ENCODE measurements at places on chromosomes 11 and 22.

DNA sequence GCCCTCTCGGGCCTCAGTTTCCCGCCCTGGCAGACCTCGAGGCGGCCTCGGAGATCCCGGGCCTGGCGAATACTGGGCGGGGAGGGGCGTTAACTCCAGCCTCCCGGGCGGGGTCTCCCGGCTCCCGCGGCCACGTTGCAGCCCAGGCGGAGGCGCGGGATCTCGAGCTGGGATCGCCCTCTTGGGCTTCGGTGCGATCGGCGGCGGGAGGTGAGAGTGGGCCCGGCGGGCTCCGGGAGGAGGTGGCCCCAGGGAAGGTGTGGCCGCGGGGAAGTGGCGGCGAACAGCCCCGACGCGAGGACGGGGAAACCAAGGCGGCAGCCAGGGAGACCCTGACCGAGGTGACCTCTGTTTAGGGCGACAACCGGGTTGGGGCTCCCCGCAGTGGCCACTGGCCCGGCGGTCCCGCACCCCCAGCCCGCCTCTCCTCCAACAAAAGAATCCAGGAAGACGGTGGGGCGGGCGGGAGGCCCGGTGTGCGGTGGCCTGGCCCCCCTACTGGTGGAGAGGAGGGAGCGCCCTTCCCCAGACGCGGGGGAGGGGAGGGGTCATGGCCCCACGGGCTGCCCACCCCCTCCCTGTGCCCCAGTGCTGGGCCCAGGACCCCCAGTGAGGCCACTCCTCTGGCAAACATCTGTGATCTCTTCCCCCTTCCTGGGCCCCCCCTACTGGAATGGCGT is at the start of gene PHETA2:
Gene PHETA2 (plus strand): TSS at position 117 of the 680 bp plus-strand sequence. CDS start 3,046 bp downstream, outside the sequence.
- peak; percentile 62 for DNase-seq

DNA sequence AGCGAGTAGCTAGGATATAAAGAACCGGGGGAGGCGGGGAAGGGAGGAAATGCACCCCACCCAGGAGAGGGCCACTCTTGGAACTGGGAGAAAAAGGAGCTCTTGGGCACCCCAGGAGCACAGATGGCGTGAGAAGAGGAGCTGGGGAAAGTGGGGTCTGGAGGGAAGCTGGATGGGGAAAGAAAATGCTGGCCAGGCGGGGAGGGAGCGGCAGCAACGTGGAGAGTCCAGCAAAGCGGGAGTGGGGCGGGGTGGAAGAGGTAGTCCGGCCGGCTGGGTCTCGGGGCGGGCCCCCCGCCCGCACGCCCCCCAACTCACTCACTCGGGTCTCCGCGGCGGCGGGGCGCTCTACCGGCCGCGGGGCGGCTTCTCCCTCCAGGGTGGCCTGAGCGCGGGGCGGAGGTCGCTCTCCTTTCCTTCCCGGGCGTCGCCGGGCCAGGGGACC is 522 bp downstream of the TOB2 start:
- DNase-seq = no peak

- DNase-seq = no peak
These were observed 6.3 kb upstream of the ISX start for GRCh38 chr22:35059632-35060031.

DNA sequence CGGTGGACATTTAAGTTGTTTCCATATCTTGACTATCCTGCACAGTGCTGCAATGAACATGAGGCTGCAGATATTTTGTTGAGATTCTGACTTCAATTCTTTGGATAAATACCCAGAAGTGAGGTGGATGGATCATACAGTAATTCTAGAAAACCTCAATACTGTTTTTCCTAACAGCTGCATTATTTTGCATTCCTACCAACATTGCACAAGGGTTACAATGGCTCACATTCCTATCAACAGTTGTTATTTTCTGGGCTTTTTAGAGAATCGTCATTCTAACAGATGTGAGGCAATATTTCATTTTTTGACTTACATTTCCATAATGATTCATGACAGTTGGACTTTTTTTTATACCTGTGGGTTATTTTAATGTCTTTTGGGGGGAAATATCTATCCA is 716.9 kb upstream of the ANO3 start:
- DNase-seq = no peak

DNA sequence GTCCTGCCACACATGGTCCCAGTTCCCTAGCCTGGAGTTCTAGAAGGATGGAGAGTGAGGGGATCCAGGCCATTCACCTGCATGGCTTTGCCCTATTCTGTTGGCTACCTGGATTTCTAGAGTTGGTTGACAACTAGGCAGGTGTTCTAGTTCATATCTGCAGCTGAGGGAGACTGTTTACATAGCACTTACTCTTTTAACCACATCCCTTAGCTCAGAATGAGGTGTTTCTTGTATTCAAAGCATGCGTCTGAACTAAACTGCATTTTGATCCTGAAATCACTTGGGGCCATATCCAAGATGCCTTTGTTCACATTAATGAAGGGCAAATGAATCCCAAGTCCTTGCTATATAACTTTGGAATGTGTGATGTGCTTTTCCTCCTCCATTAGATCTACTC is 60.9 kb downstream of the SYT13 start:
- DNase-seq = no peak

DNA sequence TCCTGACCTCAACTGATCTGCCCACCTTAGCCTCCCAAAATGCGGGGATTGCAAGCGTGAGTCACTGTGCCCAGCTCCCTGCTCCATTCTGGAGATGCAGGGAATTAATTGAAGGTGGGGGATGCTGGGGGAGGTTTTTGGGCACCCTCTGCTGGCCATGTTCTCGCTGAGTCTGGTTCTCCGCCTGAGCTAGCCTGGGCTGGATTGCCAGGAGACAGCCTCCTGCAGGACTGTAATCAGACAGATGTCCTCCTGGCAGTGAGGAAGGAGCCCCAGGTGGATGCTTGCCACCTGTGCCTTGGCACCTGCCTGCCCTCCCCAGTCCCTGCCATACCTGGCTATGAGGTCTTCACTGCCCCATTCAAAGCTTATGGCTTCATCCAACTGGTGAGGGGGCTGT is 5.4 kb downstream of the MTFP1 start:
- no peak for DNase-seq

- DNase-seq = peak; percentile 67
These were observed 79.9 kb upstream of the RAB1B start for GRCh38 chr11:66188580-66188979.

DNA sequence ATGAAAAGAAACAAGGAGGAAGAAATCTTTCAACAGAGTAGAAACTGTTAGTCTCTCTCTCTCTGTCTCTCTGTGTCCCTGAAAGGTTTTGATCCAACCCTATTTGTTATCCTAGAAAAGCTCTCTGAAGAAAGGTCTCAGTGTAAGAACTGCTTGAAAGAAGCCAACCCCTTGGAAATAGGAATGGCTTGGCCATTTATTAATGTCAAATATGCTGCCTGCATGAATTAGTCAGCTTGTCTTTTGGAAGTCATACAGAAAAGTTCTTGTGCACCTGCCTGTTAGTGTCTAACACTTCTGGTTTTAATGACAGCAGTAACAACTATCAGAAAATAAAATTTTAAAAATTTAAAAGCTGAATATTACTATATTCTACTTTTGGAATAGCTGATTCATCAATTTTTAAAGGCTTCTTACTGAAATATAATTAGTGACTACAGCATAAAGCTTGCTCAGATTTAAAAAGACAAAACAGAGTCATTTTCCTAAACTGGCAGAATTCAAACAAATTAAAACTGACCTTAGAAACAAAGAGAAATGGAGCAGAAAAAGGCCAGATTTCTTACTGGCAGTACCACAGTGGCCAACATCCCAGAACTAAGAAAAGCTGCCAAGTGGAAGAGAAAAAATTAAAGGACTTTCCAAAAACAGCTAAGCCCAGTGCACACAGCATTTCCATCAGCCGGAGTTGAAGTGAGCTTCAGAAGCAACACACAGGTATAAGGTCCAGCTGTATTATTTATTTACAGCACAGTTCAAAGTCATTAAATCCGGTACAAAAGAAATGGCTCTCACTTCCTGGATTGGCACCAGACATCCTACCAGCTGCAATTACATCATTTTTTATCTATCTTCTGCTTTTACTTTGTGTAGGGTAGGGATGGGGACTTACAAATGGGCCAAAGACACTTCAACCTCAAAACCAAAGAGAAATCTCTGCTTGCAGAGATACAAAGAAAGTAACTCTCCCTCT is 76.3 kb downstream of the PRCP start:
- no peak for DNase-seq

- DNase-seq = no peak
These were observed 17.6 kb upstream of the LMO1 start for GRCh38 chr11:8281266-8281665.

- DNase-seq = no peak
These were observed 13.3 kb upstream of the NRIP3 start for GRCh38 chr11:9016916-9017642.

DNA sequence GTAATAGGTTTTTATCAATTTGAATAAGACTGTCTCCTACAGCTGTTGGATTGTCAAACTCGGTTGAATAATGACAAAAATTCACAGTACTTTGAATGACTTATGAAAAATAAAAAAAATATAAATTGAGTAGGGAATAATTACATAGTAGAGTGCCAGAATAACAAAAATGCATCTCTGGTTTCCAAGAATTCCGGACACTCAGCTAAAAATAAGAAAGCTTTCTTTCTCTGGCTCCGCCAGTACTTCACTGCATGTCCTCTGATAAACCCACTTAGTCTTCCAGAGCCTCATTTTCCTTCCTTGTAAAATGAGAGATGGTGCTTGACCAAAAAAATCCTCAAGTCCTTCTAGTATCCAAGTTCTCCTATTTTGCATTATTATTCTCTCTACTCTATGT is 374.6 kb upstream of the LUZP2 start:
- DNase-seq = no peak

DNA sequence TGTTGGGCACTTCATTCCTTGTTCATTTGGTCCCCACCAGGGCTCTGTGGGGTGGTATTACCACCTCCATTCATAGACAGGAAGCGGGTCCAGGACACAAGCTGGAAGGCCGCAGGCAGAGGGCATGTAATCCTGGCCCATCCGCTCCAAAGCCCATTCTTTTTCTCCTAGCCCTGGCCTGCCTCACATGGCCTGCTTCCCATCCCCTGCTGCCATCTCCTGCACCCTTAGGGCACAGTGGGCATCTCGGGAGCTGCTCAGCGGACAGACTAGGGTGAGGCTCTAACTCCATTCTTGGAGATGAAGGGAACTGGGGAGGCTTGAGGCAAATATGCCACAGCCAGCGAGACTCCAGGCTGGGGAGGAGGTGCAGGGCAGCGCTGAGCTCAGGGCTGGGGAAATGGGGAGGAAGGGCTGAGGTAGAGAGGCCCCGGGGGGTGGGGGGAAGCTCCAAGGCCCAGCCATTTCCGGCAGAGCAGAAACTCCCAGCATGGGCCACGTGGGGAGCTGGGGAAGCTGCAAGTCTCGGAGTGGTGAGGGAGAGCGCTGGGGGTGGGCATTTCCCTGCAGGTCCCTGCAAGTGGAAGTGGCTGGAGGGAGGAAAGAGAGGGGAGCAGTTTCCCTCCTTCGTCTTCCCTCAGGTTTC is 14.3 kb upstream of the BCL9L start:
- peak; percentile 70 for DNase-seq

DNA sequence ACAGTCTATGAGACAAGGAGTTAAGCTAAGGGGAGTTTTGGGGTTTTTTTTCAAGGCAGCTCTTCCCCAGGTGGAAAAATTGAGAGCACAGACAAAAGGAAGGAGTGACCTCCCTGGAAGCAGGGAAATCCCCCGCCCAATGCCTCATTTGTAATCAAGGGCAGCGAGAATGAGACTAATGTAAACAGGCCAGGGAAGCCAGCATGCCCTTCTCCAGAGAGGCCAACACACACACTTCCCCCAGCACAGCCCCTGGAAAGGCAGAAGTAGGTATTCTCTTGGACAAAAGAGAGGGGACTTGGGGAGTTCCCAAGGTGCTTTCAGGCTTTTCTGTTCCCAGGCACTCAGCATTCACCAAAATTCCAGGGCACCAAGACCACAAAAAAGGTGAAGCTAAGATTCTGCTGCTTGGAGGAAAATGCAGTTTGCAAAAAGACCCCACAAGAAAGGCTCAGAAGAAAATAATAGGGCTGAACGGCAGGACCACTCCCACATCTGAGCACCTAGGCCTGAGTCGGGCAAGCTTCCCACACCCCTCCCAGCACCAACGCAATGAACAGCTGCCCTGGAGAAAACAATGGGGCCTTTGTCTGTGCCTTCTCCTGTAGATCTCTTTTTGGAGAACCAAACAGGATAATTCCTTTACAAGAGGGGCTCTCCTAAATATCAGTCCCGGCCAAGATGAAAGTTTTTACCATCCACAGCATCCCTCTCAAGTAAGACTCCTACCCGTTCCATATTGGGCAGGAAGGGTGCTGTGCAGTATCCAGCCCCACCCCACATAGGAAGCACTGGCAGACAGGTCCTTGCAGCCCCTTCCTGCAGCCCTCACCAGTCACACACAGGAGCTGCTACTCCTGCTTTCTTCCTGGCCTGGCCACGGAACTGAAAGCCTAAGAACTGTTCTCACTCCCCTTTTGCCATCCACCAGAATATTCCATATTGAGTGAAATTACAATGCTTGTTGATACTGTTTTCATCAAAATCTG is 70.7 kb upstream of the AKIP1 start:
- DNase-seq = no peak

GRCh38 chr11:73420136-73420535 is 43.9 kb downstream of the RELT start:
- no peak for DNase-seq

DNA sequence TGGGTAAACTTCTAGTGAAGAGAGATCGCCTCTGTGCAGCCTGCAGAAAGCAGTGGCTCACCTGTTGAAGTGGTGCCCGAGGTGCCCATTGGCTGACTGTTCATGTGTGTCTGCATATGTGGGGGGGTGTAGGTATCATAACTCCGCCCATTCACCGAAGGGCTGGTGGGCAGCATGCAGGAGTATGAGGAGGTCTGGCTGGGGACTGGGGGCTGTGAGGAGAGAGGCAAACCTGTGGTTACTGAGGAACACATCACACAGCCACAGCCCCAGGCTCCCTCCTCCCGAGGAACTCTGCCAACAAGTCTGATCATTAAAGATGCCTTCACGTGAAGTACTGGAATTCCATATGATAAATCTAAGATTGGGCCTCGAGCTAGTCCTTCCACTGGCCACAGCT is 20.5 kb downstream of the PAX6 start:
- no peak for DNase-seq

DNA sequence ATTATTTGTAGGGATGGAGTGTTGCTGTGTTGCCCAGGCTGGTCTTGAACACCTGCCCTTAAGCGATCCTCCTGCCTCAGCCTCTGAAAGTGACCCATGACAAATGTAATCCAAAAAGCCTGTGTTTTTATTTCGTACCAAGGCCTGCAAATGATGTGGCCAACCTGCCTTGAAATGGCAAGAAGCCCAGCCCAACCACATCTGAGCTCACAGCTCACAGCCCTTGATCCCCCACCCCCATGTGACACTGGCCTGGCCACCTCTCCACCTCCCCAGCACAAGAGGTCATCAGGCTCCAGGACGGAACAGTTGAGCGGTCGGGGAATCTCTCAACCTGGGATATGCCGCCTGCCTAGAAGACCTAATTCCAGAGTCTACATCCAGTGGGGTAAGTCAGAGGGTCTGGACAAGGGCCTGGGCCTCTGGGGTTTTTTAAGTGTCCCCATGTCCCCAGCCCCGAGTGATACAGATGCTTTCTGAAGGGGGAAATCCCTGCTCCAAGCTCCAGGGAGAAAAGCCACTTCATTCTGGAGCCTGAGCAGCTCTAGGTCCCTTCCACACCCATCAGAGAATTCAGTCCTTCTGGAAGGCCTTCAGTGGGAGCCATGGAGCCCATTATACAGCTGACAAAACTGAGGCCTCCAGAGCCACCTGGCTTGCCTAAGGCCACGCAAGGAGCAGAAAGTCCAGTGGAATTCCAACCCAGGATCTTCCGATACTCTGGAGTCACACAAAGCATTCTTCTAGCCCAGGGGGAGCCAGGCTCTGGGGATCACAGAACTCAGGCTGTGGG is 70.7 kb downstream of the MN1 start:
- DNase-seq = no peak

All from fibroblast of skin of abdomen (primary cell).